ELR (cell line): ENCODE measurements at places on chromosomes 1 and 21.

GRCh38 chr21:37208741-37209225 is 58.4 kb downstream of the VPS26C start:
- DNase-seq: no peak

GRCh38 chr1:26287033-26287711 is 7.3 kb downstream of the SH3BGRL3 start:
- DNase-seq: peak; percentile 24

DNA sequence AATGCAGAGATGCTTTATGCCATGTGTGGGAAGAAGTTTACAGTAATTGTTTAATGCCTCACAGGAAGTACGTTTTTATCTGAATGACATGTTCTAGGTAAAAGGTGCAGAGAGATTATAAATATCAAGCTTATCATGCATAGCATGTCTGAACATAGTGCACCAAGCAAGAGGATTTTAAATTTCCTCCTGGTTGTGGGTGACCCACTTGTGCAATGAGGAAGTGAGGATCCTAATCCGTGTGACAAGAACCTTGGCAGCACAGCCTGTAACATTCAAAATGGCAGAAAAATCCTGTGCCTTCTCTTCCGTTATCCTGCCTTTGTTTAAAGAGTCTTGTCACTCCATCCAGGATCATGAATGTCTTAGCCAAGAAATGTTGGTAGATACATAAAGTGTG is 75.6 kb downstream of the PLA2G4A start:
- DNase-seq: no peak

GRCh38 chr1:113517983-113518382 is 127.7 kb downstream of the MAGI3 start:
- DNase-seq: no peak

DNA sequence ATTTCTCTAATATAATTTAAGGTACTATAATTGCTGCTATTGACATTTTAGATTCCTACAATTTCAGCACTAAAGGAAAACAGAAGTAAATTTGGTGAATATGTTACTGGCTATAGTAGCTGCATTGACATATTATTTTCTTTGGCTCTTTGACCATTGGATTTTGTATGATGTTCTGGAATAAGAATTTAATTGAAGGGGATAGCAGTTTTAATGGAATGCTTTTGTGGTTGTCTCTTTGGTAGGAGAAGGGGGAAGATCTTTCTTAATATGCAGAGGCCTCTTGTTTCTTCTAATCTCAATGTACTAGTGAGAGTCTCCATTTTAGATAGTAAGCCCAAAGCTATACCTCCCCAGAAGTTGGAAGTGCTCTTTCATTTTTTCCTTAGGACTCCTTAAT is 6.9 kb downstream of the DTL start:
- no peak for DNase-seq

DNA sequence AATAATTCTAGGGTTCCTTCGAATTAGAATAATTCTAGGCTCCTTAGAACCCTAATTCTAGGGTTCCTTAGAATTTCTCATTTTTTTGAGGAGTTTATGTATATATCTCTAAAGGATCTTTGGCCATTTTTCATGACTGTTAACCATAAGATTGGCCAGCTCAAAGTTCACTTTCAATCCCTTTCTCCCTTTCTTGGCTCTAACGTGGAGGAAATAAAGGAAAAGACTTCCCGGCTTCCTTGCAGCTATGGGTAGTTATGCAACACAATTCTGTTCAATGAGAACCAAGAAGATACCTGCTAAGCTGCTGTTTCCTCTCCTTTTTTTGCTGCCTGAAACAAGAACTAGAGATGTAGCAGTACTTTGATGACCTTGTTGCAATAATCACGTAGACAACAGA is 27.2 kb downstream of the SLC35A3 start:
- no peak for DNase-seq

DNA sequence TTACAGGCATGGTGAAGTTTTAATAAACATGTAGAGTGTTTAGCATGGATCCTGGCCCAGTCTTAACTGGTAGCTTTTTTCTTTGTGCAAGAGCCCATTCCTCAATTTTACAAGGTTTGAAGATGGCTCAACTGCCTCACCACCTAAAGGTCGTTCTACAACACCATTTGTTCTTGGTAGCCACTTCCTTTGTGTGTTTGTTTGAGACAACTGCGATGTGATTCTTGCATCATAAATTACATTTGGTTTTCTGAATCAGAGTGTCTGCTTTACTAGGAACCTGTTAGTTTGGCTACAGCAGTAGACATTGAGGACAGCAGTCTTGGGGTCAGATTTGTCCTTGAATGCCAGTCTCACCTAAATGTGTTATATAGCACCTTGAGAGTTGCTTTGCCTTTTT is 3.3 kb downstream of the PLEKHM2 start:
- no peak for DNase-seq

GRCh38 chr1:19437891-19438294 is 47.4 kb downstream of the CAPZB start:
- no peak for DNase-seq

DNA sequence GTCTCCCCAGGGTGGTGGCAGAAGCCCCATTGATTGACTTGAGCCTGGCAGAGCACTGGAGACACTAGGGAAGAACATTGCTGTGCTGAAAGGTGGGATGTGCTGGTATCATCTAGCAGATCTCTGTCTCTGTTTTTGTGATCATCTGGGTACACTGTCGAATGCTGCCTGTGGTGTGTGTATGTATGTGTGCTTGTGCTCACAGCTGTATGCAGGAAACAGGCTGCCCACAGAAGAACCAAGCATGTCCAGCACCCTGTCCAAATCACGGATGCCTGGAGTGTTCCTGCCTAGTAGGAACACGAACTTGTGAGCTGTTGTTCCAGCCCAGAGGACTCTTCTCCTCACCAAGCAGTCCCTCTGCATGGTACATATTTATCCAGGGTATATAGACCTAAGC is 1.5 kb downstream of the BRINP2 start:
- no peak for DNase-seq

DNA sequence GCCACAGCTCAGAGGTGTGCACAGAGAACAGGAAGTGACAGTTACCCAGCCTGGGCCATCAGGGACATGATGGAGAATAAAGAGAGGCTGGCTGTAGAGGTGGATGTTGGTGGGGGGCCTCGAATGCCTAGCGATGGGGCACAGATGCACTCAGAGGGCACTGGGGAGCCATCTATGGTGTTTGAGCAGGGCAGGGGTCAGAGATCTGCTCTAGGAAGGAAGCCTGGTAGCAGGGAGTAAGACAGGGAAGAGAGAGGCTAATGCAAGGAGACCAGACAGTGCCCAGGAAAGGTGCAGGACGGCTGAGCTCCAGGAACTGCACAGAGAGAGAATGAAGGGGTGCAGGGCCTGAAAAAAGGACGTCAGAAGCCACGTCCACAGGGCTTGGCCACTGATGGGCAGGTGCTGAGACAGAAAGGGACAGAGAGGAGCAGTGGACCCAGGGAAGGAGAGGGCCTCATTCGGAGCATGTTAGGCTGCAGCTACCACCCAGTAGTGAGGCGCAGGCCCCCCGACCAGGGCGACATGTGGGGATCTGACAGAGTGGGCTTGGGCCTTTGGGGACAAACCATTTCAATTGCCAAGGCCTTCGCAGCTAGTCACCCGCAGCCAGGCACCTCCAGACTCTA is 1.1 kb upstream of the KCNAB2 start:
- no peak for DNase-seq

DNA sequence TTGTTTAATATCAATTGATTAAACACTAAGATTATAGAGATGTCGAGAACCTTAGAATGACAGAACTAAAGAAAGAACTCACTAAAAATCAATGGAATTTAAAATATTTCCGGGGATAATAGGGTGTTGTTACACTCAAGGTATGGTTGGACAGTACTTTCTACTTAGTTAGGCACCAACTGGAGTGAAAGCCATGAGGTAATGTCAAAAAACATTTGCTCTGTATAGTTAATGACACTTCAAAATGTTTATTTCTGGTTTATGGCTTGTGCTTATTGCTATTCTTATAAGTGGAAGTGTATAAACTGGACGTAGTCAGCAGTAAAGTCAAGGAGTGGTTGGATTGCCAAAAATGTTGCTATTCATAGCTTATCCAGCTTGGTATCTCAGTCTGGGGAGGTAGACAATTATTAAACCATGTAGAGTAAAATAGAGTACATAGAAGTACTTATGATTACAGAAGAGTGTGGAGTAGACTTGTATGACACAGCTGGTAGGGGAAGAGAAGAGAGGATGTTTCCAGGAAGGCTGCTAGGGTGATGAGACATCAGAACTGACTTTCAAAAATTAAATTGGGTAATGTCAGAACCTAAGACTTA is 56.5 kb upstream of the BMP8A start:
- no peak for DNase-seq

GRCh38 chr1:12450756-12451559 is 167.1 kb downstream of the DHRS3 start:
- no peak for DNase-seq

GRCh38 chr21:25375675-25376074 is 231.6 kb downstream of the MRPL39 start:
- peak; percentile 21 for DNase-seq

GRCh38 chr1:206672844-206673758 is 11.6 kb upstream of the MAPKAPK2 start:
- DNase-seq: peak; percentile 30

- DNase-seq: peak; percentile 56
These were observed 982 bp upstream of the TRIM17 start for GRCh38 chr1:228417483-228418203.

GRCh38 chr21:25281134-25281533 is 326.1 kb downstream of the MRPL39 start:
- no peak for DNase-seq

DNA sequence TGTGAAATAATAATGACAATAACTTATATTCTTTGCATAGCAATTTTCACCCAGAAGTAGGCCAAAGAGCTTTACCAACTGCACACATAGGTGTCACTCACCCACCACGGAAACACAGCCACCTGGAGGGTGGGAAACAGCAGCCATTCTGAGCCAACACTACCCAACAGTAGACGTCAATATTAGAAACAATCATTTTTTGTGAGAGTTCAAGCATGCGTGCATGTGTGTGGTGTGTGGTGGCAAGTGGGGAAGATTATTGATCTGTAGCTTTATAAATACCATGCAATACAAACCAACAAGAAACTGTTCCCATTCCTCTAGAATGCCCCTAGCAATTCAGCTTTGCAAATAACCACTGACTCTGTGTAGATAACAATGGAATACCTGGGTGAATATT is 19.1 kb downstream of the PROX1 start:
- no peak for DNase-seq

DNA sequence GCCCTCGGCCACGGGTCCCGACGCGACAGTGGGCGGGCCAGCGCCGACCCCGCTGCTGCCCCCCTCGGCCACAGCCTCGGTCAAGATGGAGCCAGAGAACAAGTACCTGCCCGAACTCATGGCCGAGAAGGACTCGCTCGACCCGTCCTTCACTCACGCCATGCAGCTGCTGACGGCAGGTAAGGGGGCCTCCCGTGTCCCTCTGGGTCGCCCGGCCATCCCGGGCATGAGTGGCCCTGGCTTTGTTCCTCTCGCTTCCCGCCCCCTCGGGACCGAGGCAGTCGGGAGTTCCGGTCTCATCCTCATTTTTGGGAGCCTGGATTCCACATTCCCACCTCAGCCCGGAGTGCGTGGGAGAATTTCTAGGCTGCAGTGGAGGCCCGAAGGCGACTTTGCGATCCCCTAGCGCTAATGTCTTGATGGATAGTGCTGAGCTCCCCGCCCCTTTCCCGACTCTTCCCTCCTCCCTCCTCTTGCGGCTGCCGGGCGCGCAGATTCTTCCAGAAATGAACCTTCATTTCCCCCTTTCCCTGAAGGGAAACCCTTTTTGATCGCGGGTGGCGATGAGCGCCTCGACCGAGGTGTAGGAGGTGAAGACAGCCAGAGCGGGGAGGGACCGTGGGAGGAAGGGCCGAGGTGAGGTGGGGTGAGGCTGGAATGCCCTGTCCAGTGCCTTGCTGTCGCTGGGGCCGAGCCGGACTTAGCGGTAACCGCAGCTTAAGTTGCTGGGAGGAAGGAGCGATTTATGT is 705 bp downstream of the KHDRBS1 start:
- peak; percentile 62 for DNase-seq

GRCh38 chr1:230836793-230837192 is 31.5 kb downstream of the C1orf198 start:
- DNase-seq: no peak

GRCh38 chr1:180267761-180268555 is 37.9 kb downstream of the LHX4 start:
- no peak for DNase-seq

GRCh38 chr1:203596673-203597210 is 29.9 kb upstream of the ATP2B4 start:
- DNase-seq: no peak

DNA sequence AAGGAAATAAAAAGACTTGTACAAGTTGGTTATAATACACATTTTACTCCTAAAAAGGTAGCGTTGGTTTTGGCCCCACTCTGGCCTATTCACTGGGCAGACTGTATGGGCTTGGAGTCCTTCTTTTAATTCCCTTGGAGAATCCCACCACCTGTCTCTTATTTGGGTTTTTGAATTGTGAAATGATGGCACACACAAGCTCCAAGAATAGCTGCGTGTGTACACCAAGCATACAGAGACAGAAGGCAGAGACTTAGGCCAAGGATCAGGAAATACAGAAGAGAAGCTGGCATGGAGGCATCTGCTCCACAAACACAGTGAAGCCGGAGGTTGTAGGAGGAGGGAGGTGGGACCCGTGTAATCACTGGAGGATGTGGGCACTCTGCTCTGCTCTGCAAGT is 29.1 kb downstream of the DDR2 start:
- no peak for DNase-seq

DNA sequence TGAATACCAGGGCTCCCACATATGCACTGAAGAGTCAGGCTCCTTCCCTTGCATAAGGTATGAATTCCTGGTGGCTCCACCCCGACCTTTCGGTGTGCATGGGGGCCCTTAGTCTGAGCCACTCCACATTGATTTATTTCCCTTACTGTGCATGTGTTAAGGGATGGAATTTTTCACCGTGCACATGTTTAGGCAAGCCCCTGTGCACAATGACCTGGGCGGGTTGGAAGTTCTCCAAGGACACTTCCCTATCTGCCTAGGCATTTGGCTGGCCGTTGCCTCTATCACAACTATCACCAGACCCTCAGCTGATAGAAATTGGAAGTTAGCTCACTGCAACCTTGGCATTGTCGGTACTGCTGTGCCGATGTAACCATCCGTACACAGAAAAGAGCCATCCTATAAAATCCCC is 9.7 kb downstream of the S100A6 start:
- no peak for DNase-seq

GRCh38 chr1:96187020-96187419 is 534.6 kb upstream of the PTBP2 start:
- no peak for DNase-seq

DNA sequence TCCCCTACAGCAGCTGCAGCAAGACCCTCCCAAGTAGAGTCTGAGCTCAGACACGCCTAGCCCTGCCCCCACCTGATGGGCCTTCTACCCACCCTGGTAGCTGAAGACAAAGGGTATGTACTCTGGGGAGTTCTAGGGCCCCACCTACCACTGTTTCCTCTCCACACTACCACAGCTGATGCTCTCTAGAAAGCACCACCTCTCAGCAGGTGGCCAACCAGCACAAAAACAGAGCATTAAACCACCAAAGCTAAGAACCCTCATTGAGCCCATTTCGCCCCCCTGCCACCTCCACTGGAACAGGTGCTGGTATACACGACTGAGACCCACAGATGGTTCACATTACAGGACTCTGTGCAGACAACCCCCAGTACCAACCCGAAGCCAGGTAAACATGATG is 258.9 kb downstream of the SETD4 start:
- DNase-seq: no peak
